ENCODE measurements at places on chromosomes 3 and 15. TPM values are rescaled to one million over a fixed set of nuclear protein-coding genes. Genes with fewer than 3 reads are reported as not detected.

The SLC28A1 gene
- 2.0 TPM for total RNA-seq

The INO80 gene
- 25.1 TPM for total RNA-seq

The ZNF80 gene
- 0.15 TPM for total RNA-seq

The ASB14 gene
- total RNA-seq, result not detected

The HGD gene
- 0.39 TPM for total RNA-seq

The FETUB gene
- not detected for total RNA-seq

The RPL35A gene
- total RNA-seq, result 637 TPM

The GPR15 gene
- not detected for total RNA-seq

The NR1I2 gene
- not detected for total RNA-seq

The INKA1 gene
- 8.8 TPM for total RNA-seq

The SUSD5 gene
- 132 TPM for total RNA-seq

The ARHGEF26 gene
- total RNA-seq, result 16.4 TPM

The HES1 gene
- 51.9 TPM for total RNA-seq

The MINAR1 gene
- total RNA-seq, result 1.4 TPM

The IGDCC3 gene
- not detected for total RNA-seq

The ISL2 gene
- not detected for total RNA-seq

The NAALADL2 gene
- total RNA-seq, result 19.0 TPM

The ITGA11 gene
- 154 TPM for total RNA-seq

The DBR1 gene
- total RNA-seq, result 11.1 TPM

The LRRC31 gene
- not detected for total RNA-seq

The SPTSSB gene
- 0.16 TPM for total RNA-seq

The NOX5 gene
- total RNA-seq, result 0.19 TPM

The MTHFS gene
- total RNA-seq, result 15.4 TPM

The ROPN1 gene
- total RNA-seq, result not detected

The SLC15A2 gene
- 1.4 TPM for total RNA-seq

The TLNRD1 gene
- 15.7 TPM for total RNA-seq

The FOXB1 gene
- total RNA-seq, result not detected

The CELSR3 gene
- 0.91 TPM for total RNA-seq

The SEC22C gene
- total RNA-seq, result 46.6 TPM

The LRRN1 gene
- total RNA-seq, result 6.6 TPM

The STARD9 gene
- 65.8 TPM for total RNA-seq

The CSPG5 gene
- 0.81 TPM for total RNA-seq

The LTF gene
- total RNA-seq, result 5.5 TPM

The HMG20A gene
- total RNA-seq, result 29.7 TPM

The TFDP2 gene
- 37.4 TPM for total RNA-seq

The EFCC1 gene
- 1.5 TPM for total RNA-seq

The HYAL3 gene
- 2.9 TPM for total RNA-seq

The SH2D7 gene
- total RNA-seq, result not detected

The DPPA4 gene
- total RNA-seq, result not detected

The RBP2 gene
- not detected for total RNA-seq

The TM6SF1 gene
- 7.9 TPM for total RNA-seq

The SPSB4 gene
- total RNA-seq, result 1.0 TPM

The DUOXA2 gene
- not detected for total RNA-seq

The CRABP1 gene
- not detected for total RNA-seq

The TMEM89 gene
- total RNA-seq, result not detected

The UBE2E2 gene
- total RNA-seq, result 39.3 TPM

The ADAMTSL3 gene
- total RNA-seq, result 74.5 TPM

The COL6A5 gene
- total RNA-seq, result not detected

The HRG gene
- total RNA-seq, result not detected

The IGSF11 gene
- total RNA-seq, result 0.75 TPM

The SERINC4 gene
- total RNA-seq, result not detected

The ATP10A gene
- total RNA-seq, result 19.9 TPM

All from aorta (tissue), 5 donors.